Stimulated activated CD8-positive, alpha-beta memory T cell treated with anti-CD3 and anti-CD28 coated beads, Interleukin-4, amount 100 ng/mL, for 1 hour (primary cell): ENCODE measurements at places on chromosomes 16 and 17.

- DNase-seq = no peak
Observed at GRCh38 chr17:66422186-66422585, 119.8 kb downstream of the PRKCA start.

GRCh38 chr17:10931133-10931532, 93.2 kb upstream of the PIRT start:
- DNase-seq = no peak

DNA sequence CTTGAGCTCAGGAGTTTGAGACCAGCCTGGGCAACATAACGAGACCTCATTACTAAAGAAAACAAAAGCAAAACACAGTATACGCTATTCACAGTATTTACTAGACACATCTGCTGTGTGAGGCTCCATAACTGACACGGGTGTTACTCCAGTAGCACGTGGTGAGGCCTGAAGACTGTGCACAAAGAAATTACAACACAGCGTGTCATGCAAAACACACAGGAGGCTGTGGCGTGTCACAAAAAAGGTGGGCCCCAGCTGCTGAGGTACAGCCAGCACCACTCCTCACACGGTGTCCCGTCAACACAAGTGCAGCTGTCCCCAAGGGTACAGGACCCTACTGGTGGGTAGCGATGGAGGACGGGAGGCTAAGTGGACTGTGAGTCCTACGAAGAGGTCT, 2.7 kb downstream of the CYBC1 start:
- no peak for DNase-seq

- DNase-seq = no peak
Observed at GRCh38 chr17:46960152-46960551, 18.9 kb downstream of the RPRML start.

DNA sequence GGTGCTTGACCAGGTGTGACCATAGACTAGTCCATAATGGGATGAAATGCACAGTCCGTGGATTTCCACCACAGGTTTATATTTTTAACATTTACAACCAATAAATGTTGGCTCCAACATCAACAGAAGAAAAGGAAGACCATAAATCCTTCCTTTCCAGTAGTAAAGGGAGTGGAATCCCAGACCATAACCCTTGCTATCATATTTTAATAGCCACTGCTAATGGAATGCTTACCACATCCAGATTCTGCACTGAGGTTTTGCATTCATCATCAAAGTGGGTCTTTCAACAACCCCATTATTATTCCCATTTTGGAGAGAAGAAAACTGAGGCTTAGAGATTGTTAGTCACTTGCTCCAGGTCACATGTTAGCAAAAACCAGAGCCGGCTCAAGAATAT, 106.7 kb downstream of the FOXL1 start:
- DNase-seq = no peak

DNA sequence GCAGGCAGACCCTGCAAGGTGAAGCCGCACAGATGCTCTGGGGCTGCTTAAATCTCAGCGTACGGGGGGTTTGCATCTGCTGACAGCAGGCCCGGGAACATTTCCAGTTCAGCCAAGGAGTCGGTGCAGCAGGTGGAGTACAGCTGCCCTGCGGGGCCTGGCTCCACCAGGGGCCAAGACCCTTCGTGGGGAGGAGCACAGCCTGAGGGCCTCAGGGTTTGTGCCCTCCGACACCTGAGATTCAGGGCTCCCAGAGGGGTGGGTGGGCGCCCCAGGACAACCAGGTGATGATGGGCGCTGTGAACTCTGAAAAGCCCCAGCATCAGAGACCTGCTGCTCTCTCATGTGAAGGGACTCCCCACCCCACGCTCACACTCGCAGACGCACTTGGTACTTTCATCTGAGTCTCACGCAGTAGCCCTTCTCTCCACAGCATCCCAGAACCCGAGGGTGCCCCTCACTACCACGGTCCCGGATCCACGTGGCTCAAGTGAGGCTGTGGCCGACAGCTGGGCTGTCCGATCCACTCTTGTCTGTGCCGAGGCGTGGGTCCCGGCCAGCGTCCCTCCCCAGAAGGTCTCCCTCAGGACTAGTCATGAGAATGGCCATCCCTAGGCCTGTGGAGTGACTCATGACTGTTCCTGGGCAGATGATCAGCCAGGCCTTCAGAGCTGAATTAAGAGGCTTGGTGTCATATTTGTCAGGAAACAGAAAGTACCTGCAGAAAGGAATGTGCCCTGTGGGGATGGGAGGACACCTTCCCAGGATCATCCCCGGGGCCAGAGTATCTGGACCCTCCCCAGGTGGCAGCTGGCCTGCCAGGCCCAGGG, 29.6 kb downstream of the ACSF3 start:
- no peak for DNase-seq

- no peak for DNase-seq
Observed at GRCh38 chr16:55690841-55691240, 35.1 kb downstream of the SLC6A2 start.

GRCh38 chr17:17549732-17550366, 41.7 kb downstream of the PEMT start:
- no peak for DNase-seq

- DNase-seq = no peak
Observed at GRCh38 chr16:54070789-54071343, 215.7 kb downstream of the IRX3 start.

GRCh38 chr16:81523387-81524115, 78.9 kb downstream of the CMIP start:
- no peak for DNase-seq
